ENCODE measurements at places on chromosomes 2 and 18.

DNA sequence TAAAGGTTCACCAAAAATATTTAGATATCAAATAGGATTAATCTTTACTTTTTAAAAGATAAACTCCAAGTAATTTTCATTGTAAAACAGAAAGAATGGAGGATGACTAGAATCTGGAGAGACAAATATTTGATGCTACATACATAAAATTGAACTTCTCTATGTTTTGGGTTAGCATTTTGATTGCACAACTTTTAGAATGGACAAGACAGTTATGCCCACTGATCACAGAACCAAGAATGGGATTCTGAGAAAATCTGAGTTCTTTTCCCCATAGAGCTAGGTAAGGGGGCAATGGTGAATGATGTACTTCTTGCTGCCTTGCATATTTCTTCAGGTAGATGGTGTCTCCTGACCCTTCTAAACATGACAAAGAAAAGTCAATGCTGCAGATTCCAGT is 191.2 kb upstream of the ZEB2 start:
- no peak for DNase-seq
- no peaks in the 10 kb centered on the region for H3K36me3 ChIP-seq
- H3K27me3 ChIP-seq = no peaks in the 10 kb centered on the region

GRCh38 chr2:182606728-182607681 is 109.1 kb upstream of the DNAJC10 start:
- no peaks in the 10 kb centered on the region for H3K4me1 ChIP-seq
- no peak overlapping the region for H3K27ac ChIP-seq
- no peak for DNase-seq
- no peak overlapping the region for H3K4me3 ChIP-seq

GRCh38 chr18:75638776-75639471 is 211.4 kb upstream of the SMIM21 start:
- H3K4me1 ChIP-seq = peaks cover 19% of the 10 kb centered on the region
- no peak for DNase-seq
- peak overlapping the region; percentile 35 for H3K4me3 ChIP-seq
- H3K27me3 ChIP-seq = no peaks in the 10 kb centered on the region
- H3K27ac ChIP-seq = no peak overlapping the region

DNA sequence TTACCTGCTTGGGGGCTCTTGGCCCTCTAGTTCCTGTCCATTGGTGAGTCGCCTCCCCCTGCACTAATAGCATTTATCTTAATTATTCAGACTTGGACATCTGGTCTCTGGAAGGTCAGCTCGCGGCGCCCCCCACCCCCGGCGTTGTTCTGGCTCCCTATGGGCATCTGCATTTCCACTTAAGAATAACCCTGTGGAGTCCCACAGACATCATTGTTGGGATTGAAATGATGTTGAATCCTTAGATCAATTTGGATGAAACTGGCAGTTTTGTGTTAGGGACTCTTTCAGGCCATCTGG is 313.8 kb upstream of the HS6ST1 start:
- H3K27ac ChIP-seq = no peak overlapping the region
- H3K4me3 ChIP-seq = no peak overlapping the region
- no peaks in the 10 kb centered on the region for H3K27me3 ChIP-seq
- no peaks in the 10 kb centered on the region for H3K36me3 ChIP-seq

DNA sequence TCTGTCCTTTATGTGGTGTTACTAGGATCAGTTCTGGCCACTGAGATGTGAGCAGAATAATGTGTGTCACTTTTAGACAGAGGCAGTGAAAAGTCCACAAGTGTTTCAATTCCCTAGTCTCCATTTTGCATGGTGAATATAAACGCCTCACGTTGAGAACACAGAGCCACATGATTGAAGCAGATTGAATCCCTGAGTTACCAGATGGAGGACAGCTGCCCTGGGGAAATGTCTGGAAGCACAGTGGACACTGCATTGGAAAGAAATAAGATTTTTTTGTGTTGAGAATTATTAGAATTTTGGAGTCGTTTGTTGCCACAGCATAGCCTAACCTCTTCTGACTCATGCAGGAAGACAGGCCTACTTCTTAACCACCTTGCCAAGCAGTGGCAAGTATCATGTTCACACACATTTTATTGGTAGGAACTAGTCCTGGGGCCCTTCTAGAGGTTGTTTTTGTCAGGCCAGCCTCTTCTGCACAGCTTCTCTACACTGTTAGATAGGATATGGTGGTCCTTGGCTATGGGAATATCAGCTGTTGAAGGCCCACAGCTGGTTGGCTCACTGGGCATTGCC is 188.6 kb downstream of the TMEM182 start:
- H3K36me3 ChIP-seq = no peaks in the 10 kb centered on the region
- no peak overlapping the region for H3K4me3 ChIP-seq
- H3K4me1 ChIP-seq = no peaks in the 10 kb centered on the region
- no peak overlapping the region for H3K27ac ChIP-seq
- no peak for DNase-seq

- DNase-seq = no peak
- H3K27ac ChIP-seq = no peak overlapping the region
- no peaks in the 10 kb centered on the region for H3K36me3 ChIP-seq
- peaks cover 18% of the 10 kb centered on the region for H3K4me1 ChIP-seq
Observed at GRCh38 chr2:204012072-204012653, 75.6 kb downstream of the ICOS start.
